Sciatic nerve (tissue), 2 donors: ENCODE measurements at places on chromosomes 12 and 14. TPM values are rescaled to one million over a fixed set of nuclear protein-coding genes. Genes with fewer than 3 reads are reported as not detected.

GRCh38 chr12:3281588-3282383, 204.6 kb downstream of the TSPAN9 start:
- no peak for DNase-seq

- no peak for DNase-seq
Observed at GRCh38 chr12:105335856-105336255, 5.4 kb downstream of the C12orf75 start.

- DNase-seq = no peak
Observed at GRCh38 chr12:70543444-70543843, 93.8 kb downstream of the PTPRB start.

- DNase-seq = no peak
Observed at GRCh38 chr12:20410734-20411133, 42.4 kb downstream of the PDE3A start.

- DNase-seq = no peak
Observed at GRCh38 chr12:4031703-4032291, 158.6 kb upstream of the PARP11 start.

Gene PTPN6
- total RNA-seq = 35.0 TPM

Gene ISCA2
- 19.3 TPM for total RNA-seq

Gene RNFT2
- total RNA-seq = 6.6 TPM

Gene FAIM2
- total RNA-seq = 107 TPM
